NCI-H460 (cell line): ENCODE measurements at places on chromosomes 6 and 20.
A peak's percentile ranks its signal among the peaks of the same experiment; 100 is the strongest.

DNA sequence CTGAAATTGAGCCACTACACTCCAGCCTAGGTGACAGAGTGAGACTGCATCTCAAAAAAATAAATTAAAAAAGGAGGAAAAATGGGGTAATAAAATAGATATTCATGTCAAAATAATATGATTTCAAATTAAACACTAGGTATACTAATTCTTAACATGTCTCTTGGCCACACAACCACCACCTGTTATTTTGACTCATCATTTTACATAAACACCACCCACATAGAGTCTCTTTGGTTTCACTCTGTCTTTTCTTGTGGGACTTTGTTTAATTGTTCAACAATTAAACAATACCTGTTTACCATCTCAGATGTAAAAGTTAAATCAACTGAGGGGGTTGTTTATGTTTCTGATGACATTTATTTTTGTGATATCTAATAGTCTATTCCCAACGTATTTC is 476.8 kb upstream of the ADGRB3 start:
- DNase-seq, result no peak

GRCh38 chr6:110760589-110760988 is 54.7 kb downstream of the CDK19 start:
- no peak for DNase-seq

- DNase-seq, result no peak
These were observed 450.0 kb downstream of the FRK start for GRCh38 chr6:115610696-115611095.

GRCh38 chr6:169071394-169071793 is 182.3 kb downstream of the THBS2 start:
- no peak for DNase-seq

- DNase-seq, result no peak
These were observed 45.3 kb downstream of the RRBP1 start for GRCh38 chr20:17636523-17637412.

- no peak for DNase-seq
These were observed 23.7 kb downstream of the SDHAF4 start for GRCh38 chr6:70590400-70590799.

DNA sequence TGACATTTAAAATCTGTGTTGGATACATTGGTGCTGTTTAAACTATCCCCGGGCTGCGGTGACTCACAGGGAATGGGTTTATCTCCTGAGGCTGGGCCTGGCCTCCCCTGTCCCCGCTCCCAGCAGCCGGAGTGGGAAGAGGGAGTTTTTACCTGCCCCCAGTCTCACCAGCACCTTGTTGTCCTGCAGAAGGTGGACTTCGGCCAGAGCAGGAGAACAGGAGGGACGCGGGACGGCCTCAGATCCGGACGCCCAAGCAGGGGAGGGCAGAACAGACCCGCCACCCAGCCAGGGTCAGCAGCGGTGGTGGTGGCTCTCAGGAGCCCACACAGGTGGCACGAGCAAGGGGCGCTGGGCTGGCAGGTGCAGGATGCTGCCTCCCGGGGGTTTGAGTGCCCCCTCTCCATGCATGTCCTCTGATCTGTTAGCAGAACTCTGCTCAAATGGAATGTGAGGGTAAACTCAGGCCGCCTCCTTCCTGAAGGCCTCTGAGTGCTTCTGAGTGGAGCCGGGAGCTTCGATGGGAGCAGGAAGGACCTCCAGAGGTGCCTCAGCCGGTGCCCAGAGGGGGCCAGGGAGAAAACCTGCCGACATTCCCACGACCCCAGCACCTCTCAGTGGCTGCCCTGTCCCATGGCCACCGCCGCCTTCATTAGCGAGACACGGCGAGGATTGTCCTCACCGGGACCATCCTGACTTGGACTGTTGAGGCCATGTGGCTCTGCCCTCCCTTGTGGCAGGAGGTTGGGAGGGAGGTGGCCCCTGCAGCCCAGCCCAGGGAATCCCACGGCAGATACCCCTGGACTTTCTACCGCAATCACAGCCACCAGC is 43.4 kb upstream of the MRGBP start:
- DNase-seq, result no peak

GRCh38 chr20:51727872-51728271 is 40.3 kb downstream of the ATP9A start:
- no peak for DNase-seq

- DNase-seq, result no peak
These were observed 25.9 kb downstream of the ECHDC1 start for GRCh38 chr6:127317388-127318128.

DNA sequence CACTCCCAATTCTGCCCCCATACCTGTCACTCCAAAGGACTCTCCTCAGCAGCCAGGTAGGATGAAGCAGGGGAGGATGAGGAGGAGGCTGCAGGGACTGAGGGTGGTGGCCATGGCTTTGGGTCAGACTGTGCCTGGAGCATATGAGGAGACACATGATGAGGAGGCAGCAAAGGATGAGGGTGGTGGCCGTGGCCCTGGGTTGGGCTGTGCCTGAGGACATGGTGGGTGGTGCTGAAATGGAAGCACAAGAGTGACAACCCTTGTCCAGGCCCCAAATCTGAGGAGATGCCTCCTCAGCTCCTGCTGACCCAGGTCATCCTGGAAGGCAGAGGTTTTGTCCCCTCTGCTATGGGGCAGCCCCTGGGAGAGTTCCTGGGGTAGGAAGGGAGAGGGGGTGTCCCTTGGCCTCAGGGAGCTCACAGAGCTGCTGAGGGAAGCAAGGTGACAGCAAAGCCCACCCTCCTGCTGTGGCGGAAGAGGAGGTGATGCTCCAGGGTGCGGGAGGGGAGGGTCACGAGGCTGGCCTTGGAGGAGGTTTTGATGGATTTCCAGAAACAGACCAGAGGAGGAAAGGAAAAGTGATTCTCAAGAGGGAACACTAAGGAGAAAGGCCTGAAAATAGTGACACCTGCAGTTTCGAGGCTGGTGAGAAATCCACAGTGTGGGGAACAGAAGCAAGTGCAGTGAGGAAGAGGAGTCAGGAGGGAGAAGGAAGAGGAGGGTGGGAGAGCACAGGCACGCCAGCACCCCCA is 4.6 kb downstream of the RAET1G start:
- no peak for DNase-seq

- no peak for DNase-seq
These were observed 11.1 kb downstream of the UCKL1 start for GRCh38 chr20:63945031-63945658.

DNA sequence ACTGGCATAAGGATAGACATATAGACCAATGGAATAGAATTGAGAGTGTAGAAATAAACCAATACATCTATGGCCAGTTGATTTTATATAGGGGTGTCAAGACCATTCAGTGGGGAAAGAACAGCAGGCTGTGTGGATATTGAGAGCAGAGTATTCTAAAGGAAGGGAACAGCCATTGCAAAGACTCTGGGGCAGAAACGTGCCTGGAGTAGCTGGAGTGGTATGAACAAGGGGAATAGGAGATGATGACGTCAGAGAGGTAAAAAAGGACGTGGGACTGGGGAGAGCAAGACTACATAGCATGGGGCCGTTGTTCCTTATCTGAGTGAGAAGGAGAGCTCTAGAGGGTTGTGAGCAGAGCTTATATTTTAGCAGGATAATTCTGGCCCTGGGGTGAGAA is 85.2 kb downstream of the TOX2 start:
- no peak for DNase-seq

- no peak for DNase-seq
These were observed 261.2 kb downstream of the DLL1 start for GRCh38 chr6:170029416-170030283.

DNA sequence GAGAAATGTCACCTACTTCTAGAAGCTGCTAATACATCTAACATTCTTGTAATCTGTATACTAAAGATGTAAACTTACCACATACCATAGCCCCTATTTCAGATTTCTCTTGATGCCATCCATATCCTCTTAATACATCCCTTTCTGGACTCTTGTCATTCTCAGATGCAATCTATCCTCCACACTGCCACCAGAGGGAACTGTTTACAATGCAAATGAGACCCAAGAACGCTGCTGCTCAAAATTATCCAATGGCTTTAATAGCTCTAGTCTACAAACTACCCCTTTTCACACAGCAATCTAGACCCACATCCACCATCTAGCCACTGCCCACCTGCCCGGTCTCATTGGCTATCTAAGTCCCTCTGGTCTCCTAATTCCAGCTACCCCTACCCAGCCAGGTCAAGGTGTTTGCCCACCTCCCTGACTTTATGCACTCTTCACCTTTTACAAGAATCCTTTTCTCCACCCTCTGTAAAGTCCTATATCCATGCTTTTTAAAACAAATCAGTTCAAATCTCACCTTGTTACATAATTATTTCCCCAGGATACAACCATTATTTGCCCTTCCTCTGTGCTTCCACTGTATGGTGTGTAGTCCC is 14.8 kb downstream of the FAXC start:
- DNase-seq, result peak; percentile 32

- no peak for DNase-seq
These were observed 119.9 kb upstream of the SLC22A16 start for GRCh38 chr6:110596354-110596753.

- no peak for DNase-seq
These were observed 122.3 kb downstream of the PREX1 start for GRCh38 chr20:48705240-48706115.

- no peak for DNase-seq
These were observed 92.9 kb downstream of the TFAP2C start for GRCh38 chr20:56722042-56722441.

- DNase-seq, result no peak
These were observed 122.2 kb downstream of the RFPL4B start for GRCh38 chr6:112469306-112469705.

DNA sequence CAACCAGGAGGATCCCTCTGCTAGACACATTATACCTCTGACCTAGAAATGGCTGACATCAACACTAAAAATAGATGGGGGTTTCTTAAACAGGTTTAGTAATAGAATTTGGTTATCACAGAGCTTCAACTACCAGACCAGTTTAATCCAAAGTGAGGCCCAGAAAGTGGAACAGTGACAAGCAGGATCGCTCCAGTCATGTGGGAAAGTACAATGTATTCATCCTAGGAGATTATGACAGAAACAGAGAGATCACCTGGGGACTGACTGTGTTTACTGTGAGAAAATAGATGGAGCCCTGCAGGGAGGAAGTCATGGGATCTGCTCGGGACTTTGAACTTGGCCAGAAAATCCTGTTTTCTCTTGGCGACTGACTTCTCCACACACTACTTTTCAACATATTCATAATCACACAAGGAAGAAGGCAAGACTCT is 238.7 kb upstream of the SOX4 start:
- no peak for DNase-seq

- no peak for DNase-seq
These were observed 125.2 kb downstream of the TSHZ2 start for GRCh38 chr20:53097371-53097770.

- no peak for DNase-seq
These were observed 143.6 kb upstream of the DST start for GRCh38 chr6:56786256-56786655.

GRCh38 chr6:43506667-43507471 is 3.3 kb downstream of the LRRC73 start:
- peak; percentile 67 for DNase-seq

DNA sequence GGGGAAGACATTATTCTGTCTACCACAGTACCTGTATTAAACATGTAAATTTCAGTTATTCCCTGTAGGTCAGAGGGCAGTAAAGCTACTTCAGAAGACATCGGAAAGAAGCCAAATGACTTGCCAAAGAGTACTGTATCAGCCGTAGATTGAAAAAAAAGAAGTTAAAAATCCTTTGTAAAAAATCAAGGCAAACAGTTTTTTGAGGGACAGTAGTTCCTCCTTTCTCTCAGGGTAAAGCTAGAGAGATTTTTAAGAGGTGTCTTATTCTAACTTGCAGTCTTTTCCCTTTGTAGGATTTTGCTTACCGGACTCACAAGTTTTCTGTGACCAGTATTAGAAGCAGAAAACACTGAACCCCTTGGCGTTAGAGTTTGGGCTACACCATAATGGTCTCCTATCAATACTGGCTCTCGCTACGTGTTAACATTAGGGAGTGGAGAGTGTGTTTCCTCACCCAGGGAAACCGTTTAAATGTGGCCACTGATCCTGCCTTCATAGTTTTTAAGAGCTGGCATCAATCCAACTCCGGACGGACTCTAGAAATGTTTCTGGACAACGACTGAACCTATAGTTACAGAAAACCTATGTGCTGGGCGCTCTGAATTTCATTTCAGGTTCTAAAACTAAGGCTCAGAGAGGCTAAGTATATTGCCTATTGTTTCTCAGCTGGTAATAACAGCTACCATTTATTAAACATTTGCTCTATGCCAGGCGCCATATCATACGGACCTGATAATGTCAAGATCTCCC is 1.3 kb upstream of the ASXL1 start:
- no peak for DNase-seq

GRCh38 chr6:158911746-158912480 is 88.1 kb downstream of the RSPH3 start:
- DNase-seq, result no peak

- no peak for DNase-seq
These were observed 147.6 kb upstream of the FAM83B start for GRCh38 chr6:54698974-54699373.
